ENCODE measurements at places on chromosomes 3 and 15.
A peak's percentile ranks its signal among the peaks of the same experiment; 100 is the strongest.

- no peak for DNase-seq
Measured at GRCh38 chr3:187265461-187265955, 26.0 kb downstream of the MASP1 start.

GRCh38 chr15:78082106-78082742 lies 4.7 kb upstream of the TBC1D2B start:
- no peak for DNase-seq

GRCh38 chr15:25437777-25438600 lies 835 bp downstream of the UBE3A start:
- DNase-seq: peak; percentile 81

DNA sequence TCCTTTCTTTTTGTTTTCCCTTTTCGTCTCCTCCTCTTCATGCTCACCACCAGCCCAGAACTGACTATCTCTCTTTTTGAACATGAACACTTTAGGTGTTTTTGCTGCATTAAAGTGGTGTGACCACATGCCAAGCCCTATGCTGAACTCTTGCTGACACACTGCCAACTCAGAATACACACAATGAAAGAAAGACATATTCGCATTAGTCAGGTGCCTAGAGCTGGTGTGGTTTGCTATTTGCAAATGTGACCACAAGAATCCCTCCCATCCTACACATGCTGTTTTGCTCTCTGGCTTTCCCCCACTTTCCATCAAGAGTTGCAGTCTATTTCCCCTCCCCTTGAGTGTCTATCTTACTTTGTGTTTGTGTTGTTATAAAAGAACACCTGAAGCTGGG lies 967.8 kb upstream of the CFAP20DC start:
- no peak for DNase-seq

DNA sequence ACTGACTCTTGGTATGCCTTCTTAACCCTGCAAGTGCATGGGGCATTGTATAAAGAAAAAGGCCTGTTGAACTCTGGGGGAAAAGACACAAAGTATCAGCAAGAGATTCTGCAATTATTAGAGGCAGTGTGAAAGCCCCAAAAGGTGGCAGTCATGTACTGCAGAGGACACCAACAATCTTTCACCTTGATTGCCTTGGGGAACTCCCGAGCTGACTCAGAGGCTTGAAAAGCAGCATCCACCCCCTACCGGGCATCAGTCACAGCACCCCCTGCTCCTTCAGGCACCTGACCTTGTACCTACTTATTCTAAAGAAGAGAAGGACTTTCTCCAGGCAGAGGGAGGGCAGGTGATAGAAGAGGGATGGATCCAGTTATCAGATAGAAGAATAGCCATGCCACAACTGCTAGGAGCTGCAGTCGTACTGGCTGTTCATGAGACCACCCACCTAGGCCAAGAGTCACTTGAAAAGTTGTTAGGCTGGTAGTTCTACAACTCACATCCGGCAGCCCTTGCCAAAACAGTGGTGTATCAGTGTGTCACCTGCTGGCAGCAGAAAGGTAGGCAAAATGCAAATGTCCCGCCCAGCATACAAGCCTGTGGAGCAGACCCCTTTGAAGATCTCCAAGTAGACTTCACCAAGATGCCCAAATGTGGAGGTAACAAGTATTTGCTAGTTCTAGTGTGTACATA lies 241.6 kb upstream of the CNTN6 start:
- no peak for DNase-seq

DNA sequence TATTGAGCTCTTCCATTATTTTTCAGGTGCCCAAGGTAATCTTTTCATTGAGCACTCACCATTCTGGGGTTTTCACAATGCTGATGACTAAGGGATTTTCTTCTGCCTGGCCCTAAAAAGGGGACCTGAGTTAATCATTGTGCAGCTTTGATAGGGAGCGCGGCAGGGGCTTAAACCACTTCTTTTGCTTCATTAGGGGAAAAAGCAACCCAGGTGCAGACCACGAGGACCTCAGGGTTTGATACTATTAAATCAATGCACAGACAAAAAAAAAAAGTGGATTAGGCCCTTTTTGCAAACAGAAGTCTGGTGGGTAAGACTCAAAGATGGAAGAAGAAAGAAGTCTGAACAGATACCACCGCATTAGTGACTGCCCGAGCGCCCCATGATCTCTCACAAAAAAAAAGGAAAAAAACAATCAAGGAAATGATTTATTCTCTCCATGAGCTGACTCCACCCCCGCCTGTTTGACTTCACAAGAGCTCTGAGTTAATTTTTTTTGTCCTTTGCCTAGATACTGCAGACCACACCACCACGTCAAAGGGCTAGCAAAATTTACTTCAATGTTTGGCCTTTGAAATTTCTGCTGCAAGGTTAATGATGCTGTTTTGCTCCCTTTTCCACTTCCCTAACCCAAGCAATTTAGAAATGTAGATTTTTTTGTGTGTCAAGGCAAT lies 78.0 kb upstream of the FEZF2 start:
- no peak for DNase-seq

DNA sequence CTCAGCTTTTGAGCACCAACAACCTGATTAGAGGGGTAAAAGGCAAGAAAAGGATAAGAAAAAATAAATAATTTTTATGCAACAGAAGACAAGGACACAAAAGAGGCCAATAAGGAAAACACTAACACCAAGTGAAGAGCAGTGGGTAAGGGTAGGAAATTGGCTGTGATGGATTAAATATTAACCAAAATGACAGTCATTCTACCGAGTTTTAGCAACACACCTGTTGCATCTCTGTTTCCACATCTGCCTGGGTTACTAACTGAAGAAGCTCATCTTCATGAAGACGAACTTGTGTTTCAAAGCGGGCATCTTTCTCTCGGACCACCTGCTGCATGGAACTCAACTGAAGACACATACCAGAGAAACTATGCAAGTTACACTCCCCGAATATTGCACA lies 30.1 kb downstream of the GOLGB1 start:
- no peak for DNase-seq

- DNase-seq: no peak
Measured at GRCh38 chr3:156148946-156149381, 28.6 kb downstream of the KCNAB1 start.

DNA sequence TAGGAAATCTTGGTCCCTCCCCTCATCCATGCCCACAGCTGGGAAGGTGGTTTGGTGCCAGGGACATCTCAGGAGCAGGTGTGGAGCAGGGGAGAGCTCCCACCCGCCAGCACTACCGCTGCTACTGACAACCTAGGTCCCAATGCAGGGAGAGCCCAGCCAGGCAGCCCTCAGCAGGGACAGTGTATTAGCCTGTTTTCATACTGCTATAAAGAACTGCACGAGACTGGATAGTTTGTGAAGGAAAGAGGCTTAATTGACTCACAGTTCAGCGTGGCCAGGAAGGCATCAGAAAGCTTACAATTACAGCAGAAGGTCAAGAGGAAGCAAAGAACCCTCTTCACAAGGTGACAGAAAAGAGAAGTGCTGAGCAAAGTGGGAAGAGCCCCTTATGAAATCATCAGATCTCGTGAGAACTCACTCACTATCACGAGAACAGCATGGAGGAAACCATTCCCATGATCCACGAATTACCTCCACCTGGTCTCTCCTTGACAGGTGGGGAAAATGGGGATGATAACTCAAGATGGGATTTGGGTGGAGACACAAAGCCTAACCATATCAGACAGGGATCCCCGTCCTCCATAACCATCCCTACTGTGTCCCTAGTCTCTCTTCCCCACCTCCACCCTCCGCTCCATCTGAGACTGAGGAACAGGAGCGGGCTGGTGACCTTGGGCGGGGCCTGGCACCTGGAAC lies 218.6 kb downstream of the TBC1D2B start:
- no peak for DNase-seq

- DNase-seq: no peak
Measured at GRCh38 chr3:128330214-128330842, 136.4 kb downstream of the DNAJB8 start.

DNA sequence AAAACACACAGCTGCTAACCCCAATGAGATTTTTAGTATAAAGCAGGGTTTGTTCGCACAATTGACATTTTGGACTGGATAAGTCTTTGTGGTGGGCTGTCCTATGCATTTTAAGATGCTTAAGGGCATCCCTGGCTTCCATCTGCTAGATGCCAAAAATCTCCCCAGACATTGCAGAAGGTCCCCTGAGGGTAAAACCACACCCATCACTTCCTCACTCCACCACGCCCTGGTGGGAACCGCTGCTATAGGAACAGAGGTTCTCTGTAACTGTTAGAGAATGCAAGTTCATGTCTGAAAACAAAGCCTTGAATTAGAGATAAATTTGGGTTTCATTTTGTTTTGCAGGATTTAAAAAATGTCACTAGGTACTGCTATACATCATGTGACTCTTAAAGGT lies 67.7 kb downstream of the ARHGEF26 start:
- no peak for DNase-seq

DNA sequence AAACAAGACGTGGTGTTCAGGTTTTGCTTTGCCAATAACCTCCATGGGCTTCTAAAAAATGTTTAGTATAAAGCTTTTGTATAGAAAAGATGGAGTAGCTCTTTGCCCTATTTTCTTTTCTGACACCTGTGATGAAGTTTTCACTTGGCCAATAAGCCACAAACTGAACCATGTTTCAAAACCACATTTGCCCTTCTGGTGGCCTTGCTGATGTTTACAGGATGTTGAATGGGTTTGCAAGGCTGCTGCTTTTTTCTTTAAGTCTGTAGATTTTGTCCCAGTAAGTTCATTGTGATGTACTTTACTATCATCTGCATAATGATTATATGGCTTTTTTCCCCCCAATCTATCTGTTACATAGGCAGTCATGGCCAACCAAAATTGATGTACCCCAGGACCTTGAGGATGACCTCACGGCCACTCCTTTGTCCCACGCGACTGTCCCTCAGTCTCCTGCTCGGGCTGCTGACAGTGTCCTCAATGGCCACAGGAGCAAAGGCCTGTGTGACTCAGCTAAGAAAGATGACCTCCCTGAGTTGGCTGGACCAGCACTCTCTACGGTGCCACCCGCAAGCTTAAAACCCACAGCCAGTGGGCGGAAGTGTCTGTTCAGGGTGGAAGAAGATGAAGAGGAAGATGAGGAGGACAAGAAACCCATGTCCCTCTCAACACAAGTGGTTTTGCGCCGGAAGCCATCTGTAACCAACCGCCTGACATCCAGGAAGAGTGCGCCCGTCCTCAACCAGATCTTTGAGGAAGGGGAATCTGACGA lies 60.8 kb downstream of the SNRK start:
- no peak for DNase-seq

DNA sequence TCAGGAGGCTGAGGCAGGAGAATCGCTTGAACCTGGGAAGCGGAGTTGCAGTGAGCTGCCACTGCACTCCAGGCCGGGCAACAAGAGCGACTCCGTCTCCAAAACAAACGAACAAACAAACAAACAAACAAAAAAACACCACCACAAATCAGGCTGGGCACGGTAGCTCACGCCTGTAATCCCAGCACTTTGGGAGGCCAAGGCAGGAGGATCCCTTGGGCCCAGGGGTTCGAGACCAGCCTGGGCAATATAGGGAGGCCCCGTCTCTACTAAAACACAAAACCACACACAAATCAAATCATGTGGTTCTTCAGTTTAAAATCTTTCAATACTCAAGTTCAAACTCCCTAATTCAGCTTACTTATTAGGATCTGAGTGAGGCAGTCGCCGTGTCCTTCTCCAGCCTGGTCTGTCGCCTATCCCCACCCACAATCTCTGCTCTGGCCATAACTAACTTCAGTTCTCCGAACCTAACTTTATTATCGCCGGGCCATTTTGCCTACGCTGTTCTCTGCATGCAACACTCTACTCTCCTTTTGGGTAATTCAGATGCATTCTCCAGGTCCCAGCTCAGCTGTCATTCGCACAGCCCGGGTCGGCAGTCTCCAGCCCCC lies 660 bp upstream of the RTF1 start:
- DNase-seq: no peak

- DNase-seq: no peak
Measured at GRCh38 chr15:66957431-66957720, 108.0 kb upstream of the SMAD3 start.

GRCh38 chr3:139574026-139574947 lies 34.7 kb upstream of the RBP1 start:
- no peak for DNase-seq

DNA sequence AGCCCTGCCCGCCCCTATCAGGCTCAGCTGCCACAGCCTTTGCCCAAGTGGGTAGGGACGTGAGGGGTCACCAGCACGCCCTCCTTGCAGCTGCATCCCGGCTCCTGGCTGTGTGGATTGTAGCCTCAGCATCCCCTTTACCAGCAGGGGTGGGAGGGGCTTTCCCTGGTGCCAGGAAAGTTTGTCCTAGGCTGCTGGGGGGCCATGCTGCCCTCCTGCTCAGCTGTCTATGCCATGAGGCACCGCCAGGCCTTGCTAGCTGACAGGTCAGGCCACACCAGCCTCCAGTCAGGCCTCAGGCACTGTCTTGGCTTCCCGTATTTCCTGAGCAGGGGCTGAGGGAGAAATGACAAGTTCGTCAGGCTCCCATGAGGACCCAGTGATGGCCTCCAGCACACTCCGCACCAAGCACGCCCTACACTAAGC lies 32.3 kb downstream of the TKT start:
- DNase-seq: no peak

GRCh38 chr3:187473778-187474406 lies 105.7 kb downstream of the RTP4 start:
- DNase-seq: no peak

DNA sequence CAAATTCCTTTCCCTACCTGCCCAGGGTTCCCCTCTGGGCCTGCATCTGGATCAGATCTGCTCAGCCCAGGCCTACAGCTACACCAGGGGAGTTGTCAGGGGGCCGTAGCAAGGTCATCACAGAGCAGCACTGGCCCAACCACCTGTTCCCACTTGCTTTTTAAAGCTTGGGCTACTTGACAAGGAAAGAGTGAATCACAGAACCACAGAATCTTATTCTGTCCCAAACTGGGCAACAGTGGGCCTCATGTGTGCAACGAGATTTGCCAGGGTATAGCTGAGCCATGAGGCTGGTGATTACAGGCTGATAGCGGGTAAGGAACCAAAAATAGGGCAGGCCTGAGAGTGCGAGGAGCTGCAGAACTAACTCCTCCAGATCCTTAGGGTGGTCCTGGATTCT lies 66.7 kb downstream of the MYLK start:
- no peak for DNase-seq

DNA sequence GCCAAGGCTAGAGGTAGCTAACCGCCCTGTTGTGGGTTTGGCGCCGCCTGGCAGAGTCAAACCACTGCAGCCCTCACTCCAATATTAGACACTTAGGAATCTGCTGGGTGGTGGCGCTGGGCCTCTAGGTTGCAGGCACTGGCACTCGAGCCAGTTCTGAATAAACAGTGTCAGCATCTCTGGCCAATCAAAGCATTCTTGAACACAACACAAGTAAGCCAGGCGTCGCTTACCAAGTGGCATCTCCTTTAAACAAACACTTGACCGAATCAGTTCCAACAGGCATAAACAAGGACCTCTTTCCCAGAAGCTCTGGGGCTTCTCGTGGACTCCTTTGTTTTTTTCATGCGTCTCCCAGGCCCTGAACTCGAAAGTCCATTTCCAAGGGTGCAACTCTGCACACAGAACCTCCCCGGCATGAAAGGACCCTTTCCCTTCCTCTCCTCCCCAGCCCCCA lies 82.3 kb downstream of the LRIG1 start:
- DNase-seq: no peak

DNA sequence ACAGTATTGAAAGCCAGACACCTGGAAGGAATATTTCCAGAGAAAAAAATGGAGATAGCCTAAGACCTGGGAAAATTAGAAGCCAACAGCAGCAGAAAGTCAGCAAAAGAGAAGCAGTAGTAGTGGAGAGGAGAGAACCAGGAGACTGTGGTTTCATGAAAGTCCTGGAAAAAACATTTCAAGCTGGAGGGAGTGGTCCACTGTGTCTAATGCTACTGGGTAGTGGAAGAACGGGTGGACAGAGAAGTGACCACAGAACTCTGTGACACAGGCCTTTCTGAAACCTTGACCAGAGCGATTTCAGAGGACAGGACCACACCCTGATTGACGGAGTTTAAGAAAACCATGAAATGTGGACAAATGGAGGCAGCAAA lies 15.3 kb upstream of the SH3BP5 start:
- DNase-seq: no peak
